Stimulated activated CD4-positive, alpha-beta T cell treated with anti-CD3 and anti-CD28 coated beads, Interleukin-1b, Interleukin-23, amount 100 ng/mL, for 24 hours (primary cell): ENCODE measurements at places on chromosomes 4 and X.

DNA sequence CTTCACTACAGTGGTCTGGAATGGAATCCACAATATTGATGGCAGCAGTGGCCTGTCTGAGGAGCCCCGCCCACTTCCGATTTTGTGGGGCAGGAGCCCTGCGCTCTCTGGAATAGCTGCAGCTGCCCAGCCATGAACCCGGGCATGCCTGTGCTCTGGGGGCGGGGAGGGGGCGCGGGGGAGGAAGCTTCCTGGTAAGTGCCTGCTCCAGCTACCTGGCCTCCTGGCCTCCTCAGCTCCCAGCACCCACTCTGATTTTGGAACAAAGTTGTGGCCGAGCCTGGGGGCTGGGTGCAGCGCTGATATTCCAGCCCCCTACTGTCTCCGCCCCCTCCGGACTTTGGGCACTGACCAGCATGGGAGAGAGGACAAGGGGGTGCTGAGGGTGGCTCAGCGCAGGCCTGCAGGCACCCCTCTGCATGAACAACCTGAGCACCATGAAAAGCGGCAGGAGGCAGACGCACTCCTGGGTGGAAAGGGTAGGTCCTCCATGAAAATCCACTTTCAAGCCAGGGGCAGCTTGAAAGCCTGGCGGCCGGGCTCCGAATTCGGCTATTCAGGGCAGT is 972.7 kb upstream of the AGA start:
- DNase-seq: no peak

- DNase-seq: peak; percentile 54
Measured at GRCh38 chr4:99946356-99947189, at the start of gene DNAJB14. TSS of gene DNAJB14 (minus strand) at chr4:99946618. CDS start at chr4:99946571, 47 bp downstream.

DNA sequence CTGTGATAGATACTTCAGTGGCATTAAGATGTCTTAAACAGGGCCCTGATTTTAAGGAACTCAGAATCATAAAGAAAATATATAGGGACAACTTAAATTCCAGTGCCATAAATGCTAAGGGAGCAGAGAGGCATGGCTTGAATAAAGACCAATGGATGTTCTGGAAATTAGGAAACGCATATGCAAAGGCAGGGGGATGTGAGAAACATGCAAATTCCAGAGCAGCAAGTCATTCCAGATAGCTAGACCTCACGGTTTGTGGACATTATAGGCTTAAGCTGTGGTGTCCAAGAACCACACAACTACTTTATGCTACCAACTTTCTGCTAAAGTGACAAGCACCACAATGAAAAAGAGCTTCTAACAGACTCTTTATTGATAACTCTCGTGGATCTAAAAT is 132.6 kb upstream of the ANK2 start:
- DNase-seq: no peak

GRCh38 chr4:63459329-63459728 is 949.9 kb downstream of the TECRL start:
- DNase-seq: no peak

GRCh38 chr4:158875026-158875425 is 106.2 kb downstream of the FNIP2 start:
- no peak for DNase-seq

DNA sequence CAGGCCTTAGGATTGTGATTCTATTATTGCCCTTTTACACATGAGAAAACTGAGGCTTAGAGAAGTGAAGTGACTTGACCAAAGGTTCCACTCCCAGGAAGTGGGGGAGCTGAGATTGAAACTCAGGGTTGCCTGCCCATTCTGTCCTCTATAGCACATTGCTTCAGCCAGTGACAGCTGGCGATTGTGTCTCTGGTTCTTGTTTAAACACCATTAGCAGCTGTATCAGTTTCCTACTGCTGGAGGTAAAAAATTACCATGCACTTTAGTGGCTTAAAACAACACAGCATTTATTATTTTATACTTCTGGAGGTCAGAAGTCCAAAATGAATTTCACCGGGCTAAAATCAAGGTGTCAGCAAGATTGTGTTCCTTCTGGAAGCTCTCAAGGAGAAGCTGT is 205.8 kb upstream of the MAMLD1 start:
- DNase-seq: no peak

DNA sequence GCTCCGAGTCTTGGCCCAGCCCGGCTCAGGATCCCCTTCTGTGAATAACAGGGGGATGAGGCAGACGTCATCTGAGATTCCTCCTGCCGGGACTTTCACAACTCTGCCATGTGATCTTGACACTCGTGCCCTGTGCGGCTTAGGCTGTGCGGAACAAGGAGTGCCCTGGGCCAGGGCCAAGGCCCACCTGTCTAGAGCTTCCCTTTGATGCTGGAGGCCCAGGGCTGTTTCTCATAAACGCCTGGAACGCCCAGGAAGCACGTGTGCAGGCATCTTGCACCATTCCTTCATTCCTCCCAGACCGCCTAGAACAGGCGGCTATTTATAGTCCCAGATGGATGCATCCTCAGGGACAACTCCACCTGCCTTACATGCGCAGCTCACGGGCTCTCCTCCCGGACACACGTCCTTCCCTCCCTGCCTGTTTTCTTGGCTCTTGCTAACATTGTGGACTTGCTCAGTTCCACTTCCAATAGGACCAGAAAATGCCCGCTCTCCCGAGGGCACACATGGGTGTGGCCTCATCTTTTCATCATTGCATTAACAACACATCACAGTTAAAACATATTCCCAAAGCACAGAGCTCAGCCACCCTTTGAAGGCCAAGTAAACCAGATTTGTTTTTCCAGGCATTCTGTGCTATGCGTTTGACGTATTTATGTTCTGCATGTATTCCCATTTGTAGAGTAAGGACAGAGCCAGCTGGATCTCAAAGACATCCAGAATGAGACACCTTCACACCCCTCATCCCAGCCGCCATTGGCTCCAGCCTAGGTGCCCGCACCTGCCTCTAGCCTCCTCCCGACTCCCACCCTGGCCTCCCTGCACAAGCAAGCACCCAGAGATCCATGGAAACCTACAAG is 57.2 kb downstream of the ABLIM2 start:
- DNase-seq: no peak
